Activated CD8-positive, alpha-beta memory T cell treated with anti-CD3 and anti-CD28 coated beads for 1 hour (primary cell): ENCODE measurements at places on chromosomes 6 and 20.

GRCh38 chr20:48381353-48382120 lies 446.3 kb downstream of the PREX1 start:
- DNase-seq, result no peak

DNA sequence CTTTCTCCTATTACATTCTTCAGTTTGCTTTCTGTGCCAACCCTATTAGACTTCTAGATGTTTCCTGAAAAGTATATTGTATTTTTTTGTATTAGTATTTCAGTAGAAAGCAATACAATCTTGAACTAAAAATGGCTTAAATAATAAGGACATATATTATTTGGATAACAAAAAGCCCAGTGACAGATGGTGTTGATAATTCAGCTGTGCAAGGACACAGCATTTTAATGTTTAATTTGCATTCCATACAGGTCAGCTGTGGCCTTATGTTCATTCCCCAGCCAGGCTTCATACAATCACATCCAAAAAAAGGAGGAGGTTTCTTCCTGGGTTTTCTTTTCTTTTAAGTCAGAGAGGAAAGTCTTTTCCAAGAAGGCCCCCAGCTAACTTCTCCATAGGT lies 236.9 kb downstream of the CD109 start:
- no peak for DNase-seq

GRCh38 chr6:136582711-136583471 lies 32.7 kb upstream of the MAP7 start:
- DNase-seq, result no peak

GRCh38 chr6:160162030-160162566 lies 40.5 kb downstream of the SLC22A1 start:
- no peak for DNase-seq

DNA sequence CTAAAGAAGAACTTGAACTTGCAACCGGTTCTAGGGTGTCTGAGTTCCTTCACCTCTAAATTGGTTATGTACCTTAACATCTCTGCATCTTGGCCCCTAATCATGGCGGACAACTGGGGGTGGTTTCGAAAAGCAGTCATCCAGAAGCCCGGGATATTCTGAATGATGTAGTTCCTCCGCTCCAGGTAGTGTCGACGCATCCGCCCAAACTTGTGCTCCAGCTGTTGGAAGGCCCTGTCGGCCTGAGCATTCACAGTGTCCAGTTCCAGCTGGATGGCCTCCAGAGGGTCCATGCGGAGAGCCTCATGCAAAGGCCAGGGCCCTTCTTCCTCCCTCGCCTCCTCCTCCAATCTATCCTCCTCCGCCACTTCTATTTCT lies 887 bp downstream of the TSPYL1 start:
- DNase-seq, result no peak

GRCh38 chr6:135922174-135922573 lies 70.7 kb downstream of the PDE7B start:
- DNase-seq, result no peak

DNA sequence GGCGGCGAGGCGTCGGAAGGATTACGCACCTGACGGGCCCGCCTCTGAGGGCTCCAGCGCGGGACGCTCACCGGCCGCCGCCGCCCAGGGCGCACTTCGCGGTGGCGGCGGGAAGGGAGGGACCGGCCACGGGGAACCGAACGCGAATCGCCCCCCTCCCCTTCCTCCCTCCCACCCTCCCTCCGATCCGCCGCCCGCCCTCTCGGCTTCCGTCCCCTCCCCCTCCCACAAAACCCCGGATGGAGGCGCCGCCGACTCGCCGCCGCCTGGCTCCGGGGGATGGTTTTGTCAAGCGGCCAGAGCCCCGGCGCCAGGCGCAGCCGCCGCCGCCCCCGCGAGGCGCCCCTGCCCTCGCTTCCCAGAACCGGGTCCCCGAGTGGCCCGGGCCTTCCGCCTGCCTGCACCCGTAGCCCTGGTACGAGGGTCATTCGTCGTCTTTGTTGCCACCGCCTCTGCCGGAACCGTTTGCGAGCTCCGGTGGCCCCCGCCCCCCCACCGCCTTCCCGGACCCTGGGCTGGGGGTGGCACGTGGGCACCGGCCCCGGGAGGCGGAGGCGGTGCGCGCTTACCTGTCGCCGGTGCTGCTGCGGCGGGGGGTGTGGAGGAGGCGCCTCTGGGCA lies 398 bp downstream of the ZBTB2 start:
- peak; percentile 46 for DNase-seq

GRCh38 chr20:37969949-37970855 lies 63.1 kb downstream of the TTI1 start:
- DNase-seq, result no peak

GRCh38 chr20:58897488-58897887 lies 45.0 kb downstream of the GNAS start:
- no peak for DNase-seq

DNA sequence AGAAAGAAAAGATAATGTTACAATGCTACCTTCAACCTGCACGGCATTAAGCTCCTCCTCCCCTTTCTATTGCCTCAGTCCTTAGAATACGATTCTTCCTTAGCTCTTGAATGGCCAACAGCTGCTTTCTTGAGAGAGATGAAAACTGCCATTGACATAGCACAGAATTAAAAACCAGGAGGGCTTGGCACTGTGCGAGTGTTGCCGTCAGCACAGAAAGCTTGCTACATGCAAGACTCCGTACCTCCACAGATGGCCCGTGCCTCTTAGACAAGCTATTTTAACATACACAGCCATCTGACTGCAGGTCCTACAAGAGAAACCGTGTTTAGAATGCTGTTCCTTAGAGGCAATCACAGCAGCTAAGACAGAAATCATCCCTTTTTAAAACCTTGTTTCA lies 51.7 kb downstream of the ALDH5A1 start:
- no peak for DNase-seq

DNA sequence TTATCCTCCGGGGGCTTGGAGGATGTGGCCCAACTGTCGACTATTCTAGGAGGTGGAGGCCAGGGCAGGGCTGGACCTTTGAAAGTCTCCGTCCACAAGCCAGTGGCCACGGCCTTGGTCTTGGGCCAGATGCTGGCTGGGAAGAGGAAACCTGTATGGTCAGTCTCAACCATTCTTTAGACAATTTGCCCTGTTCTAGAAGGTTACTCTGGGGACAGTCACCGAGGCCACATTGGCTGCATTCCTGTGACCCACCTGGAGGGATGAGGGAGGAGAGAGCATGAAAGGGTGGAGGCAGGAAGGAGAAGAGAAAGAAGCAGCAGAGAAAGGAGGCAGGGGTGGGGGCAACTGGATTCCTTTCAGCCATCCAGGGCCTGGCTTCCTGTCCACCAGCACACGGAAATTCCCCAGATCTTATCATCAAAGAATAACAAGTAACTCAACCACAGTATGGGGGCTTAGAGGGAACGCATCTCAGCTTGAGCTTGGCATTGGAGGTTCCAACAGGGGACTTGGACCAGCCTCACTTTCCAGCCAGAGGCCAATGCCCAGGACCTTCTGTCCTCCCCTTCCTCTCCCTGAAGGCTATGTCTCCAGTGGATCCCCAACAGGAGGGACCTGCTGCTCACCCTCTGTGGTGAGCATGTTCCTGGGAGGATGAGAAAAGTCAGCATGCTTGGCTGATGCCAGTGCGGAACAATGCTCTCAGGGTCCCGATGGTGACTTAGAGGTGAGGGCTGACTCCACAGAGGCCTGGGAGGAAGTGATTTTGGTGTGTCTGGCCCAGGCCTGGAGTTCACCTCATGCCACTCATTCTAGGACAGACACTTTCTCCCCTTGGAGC lies 30.4 kb downstream of the TGM2 start:
- DNase-seq, result no peak

DNA sequence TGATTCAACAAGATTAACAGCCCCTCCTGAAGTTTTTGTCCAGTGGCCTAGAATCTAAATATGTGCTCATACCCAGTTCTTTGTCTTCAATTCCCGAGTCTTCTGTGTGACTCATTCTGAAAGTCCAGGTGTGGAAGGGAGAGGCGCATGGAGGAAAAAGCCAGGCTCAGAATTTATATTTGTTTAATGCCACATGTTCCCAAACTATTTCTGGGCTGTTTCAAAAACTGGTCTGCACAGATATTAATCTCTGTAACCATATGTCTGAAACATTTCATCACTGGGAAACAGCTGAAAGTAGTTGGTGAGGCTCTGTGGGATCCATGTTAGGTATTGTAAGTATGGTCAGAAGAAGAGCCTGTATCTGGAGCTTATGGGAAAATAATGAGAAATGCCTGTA lies 266.0 kb downstream of the PAX1 start:
- DNase-seq, result no peak

GRCh38 chr6:139395891-139396301 lies 21.4 kb upstream of the CITED2 start:
- DNase-seq, result no peak

GRCh38 chr6:115677198-115677597 lies 383.5 kb downstream of the FRK start:
- DNase-seq, result no peak

DNA sequence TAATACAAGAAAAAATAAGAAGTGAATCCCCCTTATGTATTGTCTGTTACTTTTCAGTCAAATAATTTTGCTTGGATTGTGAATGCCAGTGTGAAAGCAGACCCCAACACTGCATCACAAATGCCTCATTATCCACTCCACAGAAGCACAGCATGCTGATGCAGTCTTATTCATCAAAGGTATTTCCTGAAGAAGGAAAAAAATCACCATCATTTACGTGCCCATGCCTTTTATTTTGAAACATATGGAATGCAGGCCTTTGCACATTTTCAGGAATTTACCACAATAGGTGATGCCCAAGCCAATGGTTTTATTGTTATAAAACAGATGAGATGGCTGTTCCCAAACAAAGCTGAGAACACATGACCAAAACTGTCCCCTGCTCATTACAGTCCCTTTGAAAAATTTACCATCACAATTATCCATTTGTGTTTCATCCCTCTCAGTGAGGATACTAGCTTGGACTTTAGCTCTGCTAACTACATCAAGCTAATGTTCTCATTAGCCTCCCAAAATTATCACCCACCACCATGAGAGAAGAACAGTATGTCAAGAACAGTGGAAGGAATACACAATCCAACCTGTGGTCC lies 180.6 kb upstream of the HTR1E start:
- DNase-seq, result no peak

GRCh38 chr20:62952968-62953838 lies 694 bp downstream of the SLC17A9 start:
- DNase-seq, result no peak

DNA sequence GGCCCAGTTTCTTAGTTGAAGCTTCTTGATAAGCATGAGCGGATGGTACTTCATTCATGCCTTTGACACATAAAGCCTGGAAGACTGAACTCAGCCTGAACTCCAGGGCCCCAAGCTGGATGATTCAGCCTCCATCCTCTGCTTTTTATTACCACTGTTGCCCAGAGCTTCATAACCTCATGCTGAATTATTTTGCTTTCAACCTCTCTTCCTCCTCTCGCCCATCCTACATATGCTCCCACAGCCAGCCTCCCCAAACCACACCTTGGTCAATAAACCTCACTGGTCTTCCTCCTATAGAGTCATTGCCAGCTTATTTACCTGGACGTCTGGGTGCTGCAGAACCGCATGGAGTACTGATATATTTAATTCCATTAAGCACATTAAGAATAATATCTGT lies 59.4 kb downstream of the SLC35B3 start:
- DNase-seq, result no peak

DNA sequence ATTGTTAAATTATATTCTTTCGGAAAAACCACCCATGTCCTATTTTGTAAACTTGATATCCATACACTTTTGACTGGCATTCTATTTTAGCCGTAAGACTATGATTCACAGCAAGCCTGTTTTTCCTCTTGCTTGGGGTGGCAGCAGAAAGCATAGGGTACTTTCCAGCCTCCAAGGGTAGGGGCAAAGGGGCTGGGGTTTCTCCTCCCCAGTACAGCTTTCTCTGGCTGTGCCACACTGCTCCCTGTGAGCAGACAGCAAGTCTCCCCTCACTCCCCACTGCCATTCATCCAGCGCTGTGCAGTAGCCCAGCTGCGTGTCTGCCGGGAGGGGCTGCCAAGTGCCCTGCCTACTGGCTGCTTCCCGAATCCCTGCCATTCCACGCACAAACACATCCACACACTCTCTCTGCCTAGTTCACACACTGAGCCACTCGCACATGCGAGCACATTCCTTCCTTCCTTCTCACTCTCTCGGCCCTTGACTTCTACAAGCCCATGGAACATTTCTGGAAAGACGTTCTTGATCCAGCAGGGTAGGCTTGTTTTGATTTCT lies 2.1 kb upstream of the ESR1 start:
- DNase-seq, result no peak

GRCh38 chr20:11777387-11778205 lies 140.1 kb upstream of the BTBD3 start:
- no peak for DNase-seq

GRCh38 chr6:116011520-116011919 lies 49.2 kb downstream of the FRK start:
- no peak for DNase-seq

DNA sequence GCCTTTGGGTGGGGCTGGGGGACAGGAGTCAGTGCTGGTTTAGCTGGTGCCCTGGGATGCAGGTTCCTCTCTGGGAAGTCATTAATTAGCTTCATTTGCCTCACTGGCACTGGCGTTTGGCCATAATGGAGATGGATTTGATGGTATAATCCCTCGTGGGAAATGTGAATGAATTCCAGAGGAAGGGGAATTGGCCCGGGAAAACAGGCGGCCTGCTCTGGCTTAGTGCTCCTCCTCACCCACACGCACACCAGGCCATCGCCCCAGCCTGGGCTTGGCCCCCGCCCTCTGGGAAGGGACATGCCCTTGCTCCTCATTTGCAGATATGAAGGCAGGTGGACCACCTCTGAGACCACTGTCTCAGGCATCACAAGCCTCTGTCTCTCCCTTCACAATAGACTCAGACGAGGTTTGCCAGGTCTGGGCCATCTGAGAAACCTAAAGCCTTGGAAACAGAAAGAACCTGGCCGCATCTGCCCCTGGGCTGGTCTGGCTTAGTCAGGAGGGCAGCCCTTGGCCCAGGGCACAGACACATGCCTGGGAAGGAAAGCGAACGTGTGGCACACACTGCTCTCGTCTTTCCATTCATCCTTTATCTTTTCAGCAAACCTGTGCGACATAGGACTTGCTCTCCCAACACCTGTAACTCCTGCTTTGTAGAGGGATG lies 199.2 kb upstream of the CDH4 start:
- no peak for DNase-seq

GRCh38 chr20:63709149-63709527 lies 1.3 kb downstream of the ZGPAT start:
- no peak for DNase-seq

- DNase-seq, result no peak
These were observed 80.7 kb downstream of the CARMIL1 start for GRCh38 chr6:25359891-25360290.

DNA sequence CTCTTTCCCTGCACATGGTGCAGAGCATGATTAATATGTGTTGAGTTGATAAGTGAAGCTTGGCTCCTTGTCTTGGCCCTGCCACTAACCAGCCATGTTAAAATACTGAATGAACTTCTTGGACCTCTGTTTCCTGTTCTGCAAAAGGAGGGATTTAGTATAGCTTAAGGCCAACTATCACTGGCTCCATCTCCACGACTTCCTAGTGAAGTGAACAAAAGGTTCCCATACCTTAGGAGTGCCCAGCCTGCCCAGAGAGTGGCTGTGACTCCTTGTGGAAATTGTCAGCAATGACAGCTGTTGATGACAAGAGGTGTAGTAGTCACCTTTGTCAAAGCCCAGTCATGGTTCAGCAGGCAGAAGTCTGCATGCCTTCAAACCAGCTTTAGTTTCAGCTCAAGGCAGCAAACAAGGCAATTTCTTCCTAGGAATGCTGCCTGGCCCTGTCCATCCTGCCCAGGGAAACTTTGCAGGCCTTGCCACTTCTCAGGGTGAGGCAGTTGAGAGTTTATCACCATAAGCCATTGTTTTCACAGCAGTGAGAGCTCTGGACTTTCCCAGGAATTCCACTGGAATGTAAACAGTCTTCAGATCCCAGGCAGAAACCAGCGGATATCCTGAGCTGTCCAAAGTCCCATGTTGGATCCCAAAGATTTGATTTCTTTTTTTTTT lies 169.7 kb upstream of the TNFAIP3 start:
- DNase-seq, result no peak
